Calu3 (cell line): ENCODE measurements at places on chromosomes 2 and 18. TPM values are rescaled to one million over a fixed set of nuclear protein-coding genes. Genes with fewer than 3 reads are reported as not detected.

NLRC4 gene
- total RNA-seq, result not detected in 2 replicates

CXCR4 gene
- total RNA-seq, result 12.4 and 16.7 TPM in 2 replicates

REG1B gene
- not detected in 2 replicates for total RNA-seq

GRCh38 chr18:74498712-74499627, 2.8 kb downstream of the CNDP2 start:
- DNase-seq, result peak; percentile 35
- H3K4me3 ChIP-seq, result peak overlapping the region; percentile 71
- peak overlapping the region; percentile 93 for H3K27ac ChIP-seq
- no peaks in the 10 kb centered on the region for H3K27me3 ChIP-seq
- H3K4me1 ChIP-seq, result peaks cover 46% of the 10 kb centered on the region

- no peaks in the 10 kb centered on the region for H3K36me3 ChIP-seq
- no peaks in the 10 kb centered on the region for H3K4me1 ChIP-seq
- H3K4me3 ChIP-seq, result no peak overlapping the region
- DNase-seq, result no peak
- H3K27ac ChIP-seq, result no peak overlapping the region
These were observed 28.7 kb upstream of the MARCO start for GRCh38 chr2:118913131-118913802.

DNA sequence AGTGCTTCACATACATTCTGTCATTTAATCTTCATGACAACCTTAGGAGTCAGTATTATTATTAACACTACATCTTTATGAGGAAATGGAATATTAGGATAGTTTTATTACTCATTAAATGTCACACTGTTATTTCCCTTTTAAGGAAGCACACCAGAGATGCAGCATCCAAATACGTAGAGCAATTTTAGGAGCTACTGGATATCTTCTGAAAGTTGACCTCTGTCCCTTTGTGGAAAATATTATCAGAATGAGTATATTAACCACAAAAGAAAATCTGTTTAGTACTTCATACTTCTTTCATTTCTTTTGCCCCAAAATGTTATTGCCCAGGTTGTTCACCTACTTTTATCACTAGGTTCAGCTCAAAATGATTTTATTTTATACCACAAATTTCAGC, 72.9 kb upstream of the APCDD1 start:
- no peaks in the 10 kb centered on the region for H3K36me3 ChIP-seq
- no peak for DNase-seq
- no peak overlapping the region for H3K27ac ChIP-seq
- H3K4me3 ChIP-seq, result no peak overlapping the region
- H3K27me3 ChIP-seq, result peaks cover 86% of the 10 kb centered on the region

DNA sequence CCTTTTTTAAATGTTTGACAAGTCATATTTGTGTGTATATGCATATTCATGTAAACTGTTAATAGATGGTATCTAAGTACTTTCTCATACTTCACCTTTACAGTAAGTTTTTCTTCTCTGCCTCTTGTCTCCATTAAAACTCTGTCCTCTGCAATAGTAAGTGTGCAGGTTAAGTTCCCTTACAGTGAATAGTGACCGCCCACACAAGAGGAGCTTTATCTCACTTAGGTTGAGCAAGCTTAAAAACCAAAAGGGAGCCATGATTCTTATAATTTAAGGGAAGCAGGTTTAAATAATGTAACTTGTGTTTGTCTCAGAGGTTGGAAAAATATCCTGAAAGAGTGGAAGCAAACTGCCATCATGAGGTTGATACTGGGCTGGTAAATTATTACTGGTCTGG, 61.3 kb downstream of the MRPS9 start:
- no peak for DNase-seq
- no peaks in the 10 kb centered on the region for H3K27me3 ChIP-seq
- no peaks in the 10 kb centered on the region for H3K36me3 ChIP-seq
- H3K27ac ChIP-seq, result no peak overlapping the region
- peaks cover 15% of the 10 kb centered on the region for H3K4me1 ChIP-seq

- H3K4me1 ChIP-seq, result no peaks in the 10 kb centered on the region
- no peak for DNase-seq
- H3K36me3 ChIP-seq, result no peaks in the 10 kb centered on the region
These were observed 12.3 kb upstream of the NEU4 start for GRCh38 chr2:241796610-241797138.

GRCh38 chr18:76445741-76446232, 49.3 kb downstream of the ZNF516 start:
- H3K27me3 ChIP-seq, result no peaks in the 10 kb centered on the region
- H3K4me1 ChIP-seq, result peaks cover 69% of the 10 kb centered on the region
- no peak for DNase-seq
- H3K27ac ChIP-seq, result peak overlapping the region; percentile 71
- H3K4me3 ChIP-seq, result peak overlapping the region; percentile 14
